ENCODE measurements at places on chromosomes 6 and 20.

DNA sequence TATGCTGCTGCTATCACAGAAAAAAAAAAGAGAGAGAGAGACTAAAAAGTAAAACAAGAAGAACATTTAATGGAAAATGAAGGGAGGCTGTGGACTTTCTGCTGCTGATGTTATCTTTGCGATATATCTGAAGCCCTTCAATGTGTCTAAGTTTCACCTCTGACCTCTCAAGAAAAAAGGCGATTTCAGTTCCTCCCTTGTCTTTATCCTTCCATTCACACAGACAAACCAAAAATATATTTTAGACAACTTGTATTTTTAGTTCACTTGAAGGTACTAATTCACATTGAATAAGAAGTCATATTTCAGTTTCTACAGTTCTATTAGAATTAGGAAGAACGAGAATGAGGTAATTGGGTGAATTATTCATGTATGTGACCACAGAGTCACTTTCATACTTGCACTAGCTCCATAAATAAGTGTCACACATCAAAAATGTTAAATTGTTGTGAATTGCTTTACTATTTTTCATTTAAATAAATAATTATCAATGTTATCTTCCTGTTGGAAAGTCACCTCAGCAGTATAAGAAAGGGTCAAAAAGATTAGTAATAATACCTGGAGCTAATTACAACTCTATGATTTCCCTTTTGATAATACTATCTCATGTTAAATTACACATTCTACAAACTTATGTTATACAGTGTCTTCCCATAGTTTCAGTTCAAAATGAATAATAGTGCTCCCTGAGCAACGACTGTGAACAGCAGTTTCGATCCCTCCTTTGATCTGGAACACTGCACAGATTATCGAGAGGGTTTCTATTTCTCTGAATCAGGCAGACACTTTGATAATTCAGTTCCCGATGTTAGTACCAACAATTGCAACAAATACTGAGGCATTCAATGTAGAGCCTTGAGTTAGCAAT, 85.2 kb upstream of the PLCB4 start:
- no peak for DNase-seq

- no peak for DNase-seq
These were observed 75.1 kb upstream of the DUSP22 start for GRCh38 chr6:217048-217659.

DNA sequence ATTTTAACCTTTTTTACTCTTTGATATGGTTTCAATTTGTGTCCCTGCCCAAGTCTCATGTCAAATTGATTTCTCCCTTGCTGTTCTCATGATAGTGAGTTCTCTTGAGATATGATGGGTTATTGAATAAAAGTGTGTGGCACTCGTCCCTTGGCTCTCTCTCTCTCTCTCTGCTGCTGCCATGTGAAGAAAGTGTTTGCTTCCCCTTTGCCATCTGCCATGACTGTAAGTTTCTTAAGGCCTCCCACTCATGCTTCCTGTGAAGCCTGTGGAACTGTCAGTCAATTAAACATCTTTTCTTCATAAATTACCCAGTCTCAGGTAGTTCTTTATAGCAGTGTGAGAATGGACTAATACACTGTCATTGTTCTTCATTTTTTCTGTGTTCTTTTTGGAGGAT, 48.5 kb downstream of the LIN28B start:
- DNase-seq, result no peak

GRCh38 chr6:104829183-104829958, 30.3 kb downstream of the HACE1 start:
- DNase-seq, result no peak

- DNase-seq, result no peak
These were observed 135.6 kb upstream of the RUNX2 start for GRCh38 chr6:45192556-45192955.

- no peak for DNase-seq
These were observed 329.6 kb downstream of the GRIK2 start for GRCh38 chr6:101722991-101723579.

DNA sequence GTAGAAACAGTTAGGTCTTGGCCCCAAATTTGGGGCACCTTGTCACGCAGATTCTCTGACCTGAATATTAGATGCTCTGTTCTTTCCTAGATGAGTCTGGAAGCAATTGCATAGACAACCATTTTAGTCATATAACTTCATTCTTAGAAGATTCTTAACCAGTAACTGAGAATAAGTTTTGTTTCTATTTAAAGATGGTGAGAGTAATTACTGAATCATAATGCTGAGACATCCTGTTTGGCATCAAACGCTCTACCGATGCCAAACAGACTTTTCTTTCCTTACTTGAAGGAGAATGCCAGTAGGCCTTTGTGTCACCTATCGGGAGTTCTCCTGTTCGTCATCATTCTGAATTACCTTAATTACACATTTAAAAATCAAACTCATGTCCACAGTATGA, 131.6 kb upstream of the ID4 start:
- DNase-seq, result no peak

GRCh38 chr20:49323622-49324238, 45.9 kb upstream of the ZNFX1 start:
- DNase-seq, result no peak

DNA sequence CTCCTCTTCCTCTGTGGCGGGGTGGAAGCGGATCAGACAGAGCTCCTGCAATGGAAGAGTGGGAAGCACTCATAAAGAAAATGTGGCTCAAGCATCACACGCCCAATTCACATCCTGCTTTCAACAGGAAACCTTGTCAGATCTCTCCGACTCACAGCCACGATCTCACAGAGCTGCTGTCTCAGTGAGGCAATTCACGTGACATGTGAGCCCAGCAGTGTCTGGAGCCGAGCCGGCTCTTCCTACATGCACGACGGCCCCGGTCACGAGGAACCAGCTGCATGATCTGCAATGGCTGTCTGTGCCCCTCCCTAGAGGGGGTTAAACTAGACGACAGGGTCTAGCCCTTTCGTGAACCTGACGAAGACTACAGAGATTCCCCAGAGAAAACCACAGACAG, 29.5 kb upstream of the TCFL5 start:
- DNase-seq, result no peak

DNA sequence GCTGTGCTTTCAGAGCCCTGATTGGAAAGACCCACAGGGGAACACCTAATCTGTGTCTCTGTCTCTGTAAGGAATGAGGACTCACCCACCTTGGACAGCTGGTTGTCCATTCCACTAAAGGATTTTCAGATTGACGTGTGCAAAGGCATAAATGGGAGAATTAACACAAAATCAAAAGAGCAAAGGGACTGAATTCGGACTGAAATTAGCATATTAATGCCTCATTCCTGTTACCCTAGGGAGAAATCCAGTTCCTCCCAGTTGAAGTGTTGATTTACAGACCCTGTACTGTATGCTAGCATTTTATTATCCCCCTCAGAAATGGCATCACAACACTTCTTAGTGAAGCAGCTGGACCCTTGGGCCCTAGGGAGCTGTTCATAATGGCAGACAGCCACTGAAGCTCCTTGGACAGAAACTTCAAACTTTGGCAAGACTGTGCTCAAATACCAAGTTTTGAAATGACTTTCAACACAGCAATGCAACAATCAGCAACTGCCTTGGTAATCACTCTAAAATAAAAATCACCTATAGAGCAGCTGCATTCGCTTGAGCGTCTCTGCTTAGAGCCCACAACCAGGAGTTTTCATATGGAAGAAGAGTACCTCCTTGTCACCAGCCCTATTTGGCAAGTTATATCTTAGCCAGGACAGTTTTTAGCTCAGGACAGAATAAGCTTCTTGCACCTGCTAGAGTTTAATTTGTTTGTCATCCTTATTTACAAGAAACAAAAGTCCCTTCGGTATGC, 118.1 kb downstream of the TRDN start:
- DNase-seq, result no peak

DNA sequence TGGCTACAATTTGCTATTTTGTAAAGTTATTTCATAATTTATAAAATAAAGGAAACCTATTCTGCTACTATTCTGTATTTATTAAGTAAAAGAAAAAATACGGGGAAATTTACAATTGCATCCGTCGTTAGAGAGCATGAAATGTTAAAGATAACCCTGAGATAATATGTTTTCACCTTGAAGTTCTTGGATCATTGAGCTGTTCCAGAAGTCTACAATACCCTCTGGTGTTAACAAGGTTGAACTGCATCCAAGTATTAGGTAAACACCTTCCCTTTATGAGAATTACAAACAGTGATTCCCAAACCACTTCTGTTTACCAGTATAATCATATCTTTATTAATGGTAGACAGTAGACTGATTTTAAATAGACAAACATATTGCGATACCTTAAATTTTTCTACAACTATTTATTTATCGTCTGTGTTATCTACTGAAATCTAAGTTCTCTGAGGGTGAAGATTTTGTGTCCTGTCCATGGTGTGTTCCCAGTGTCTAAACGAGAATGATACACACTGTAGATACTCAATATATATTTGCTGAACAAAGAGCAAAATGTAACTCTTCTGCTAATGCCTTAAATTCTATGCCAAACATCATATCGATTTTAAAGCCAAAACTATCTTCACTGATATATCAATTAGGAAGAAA, 28.2 kb downstream of the TBC1D32 start:
- peak; percentile 9 for DNase-seq

- DNase-seq, result no peak
These were observed 18.2 kb upstream of the SCP2D1 start for GRCh38 chr20:18795366-18795765.

DNA sequence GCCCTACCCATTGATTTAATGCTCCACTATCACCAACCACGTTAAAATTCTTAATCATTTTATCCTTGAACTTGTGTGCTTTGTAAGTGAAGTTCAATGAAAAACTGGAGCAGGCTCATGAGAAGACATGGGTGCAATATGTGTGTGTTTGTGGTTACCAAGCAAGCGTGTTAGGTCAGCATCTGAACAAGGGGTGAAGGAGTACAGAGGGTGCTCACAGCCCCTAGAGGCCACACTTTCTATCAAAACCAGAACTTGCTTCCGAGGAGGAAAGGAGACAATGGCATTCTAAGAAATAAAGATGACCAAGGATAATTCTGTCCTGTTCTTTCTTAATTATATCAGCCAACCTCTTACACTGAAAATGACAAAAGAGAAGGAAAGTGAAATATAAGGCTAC, 93.7 kb downstream of the NRSN1 start:
- no peak for DNase-seq

DNA sequence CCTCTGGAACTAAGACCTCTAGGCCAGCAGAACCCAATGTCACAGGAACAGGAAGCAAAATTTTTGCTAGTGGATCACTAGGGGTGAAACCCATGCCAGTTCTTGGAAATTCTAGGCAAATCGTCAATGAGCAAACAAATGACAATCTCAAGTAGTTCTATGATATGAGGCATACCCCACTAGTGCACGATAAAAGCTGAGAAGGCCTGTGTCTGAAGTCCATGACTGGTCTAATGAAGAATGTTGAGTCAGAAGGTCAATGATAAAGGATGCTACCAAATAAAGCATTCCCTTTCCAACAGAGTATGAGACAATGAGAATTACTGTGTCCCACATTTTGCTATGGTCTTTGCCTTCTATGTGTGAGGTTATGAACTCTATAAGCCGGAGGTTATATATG, 149.4 kb upstream of the NOX3 start:
- no peak for DNase-seq

- no peak for DNase-seq
These were observed 586.3 kb downstream of the HTR1B start for GRCh38 chr6:76876922-76877553.

DNA sequence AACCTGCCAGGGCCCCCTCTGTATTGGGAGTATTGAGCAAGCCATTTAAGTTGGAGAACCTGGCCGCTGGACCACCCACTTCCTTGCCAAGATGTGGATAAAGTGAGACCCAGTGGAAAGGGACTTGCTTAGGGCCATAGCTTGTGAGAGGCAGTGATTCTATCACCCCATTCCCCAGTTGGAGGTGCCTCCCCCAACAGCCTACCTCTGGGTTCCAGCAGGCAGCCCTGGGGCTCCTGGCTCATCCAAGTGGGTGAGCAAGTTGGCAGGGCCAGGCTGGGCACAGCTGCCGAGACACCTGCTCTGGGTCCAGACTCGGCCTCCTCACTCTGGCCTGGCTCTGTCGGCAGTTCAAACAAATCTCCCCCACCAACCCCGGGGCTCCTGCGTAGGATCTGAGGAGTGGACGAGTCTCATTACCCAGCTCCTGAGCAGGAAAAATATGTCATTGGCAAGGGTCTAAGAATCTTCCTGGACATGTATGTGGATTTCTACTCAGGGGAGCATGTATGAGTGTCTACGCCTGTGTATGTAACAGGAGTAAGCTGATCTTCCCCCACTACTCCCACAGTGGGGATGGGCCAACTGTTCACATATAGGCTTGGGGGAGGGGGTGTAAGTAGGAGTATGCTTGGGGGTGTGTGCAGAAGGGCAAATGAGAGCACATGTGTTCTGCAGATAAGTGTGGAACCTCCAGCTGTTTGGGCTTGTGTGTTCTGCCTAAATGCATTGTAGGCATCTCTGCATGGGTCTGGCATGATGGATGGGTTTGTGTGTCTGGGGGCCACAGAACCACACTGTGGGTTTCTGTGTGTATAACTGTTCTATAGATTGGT, 1.9 kb downstream of the ID1 start:
- peak; percentile 81 for DNase-seq

DNA sequence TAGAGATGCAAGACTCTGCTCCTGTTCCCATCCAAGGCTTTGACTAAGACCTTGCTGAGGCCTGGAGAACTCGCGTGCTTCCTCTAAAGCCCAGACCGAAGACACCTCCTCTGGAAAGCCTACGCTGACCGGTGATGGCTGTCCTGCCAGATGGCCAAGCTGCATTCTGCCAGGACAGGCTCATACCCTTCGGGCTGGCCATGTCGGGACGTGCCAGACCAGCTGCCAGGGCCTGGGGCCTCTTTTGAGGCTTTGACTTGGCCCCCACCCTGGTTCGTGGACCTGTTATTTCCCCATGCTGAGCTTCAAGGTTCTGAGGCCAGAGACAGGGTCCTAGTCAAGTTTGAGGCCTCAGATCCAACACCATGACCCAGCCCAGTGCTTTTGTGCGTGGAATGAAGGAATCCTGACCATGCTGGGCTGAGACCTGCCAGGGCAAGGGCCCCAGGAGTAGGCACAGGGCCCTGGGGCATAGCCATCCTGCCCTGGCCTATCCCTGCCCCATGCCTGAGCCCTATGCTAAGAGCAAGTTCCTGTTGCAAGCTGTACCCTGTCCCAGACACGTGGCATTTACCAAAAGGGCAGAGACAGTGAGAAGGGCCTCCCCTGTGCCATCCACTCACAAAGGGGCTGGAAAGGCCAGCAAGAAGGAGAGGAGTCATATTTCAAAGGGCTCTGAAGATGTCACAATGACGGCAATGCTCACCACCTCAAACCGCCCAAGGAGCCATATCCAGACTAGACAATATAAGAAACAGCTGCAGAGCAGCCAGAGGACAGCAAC, 42.8 kb downstream of the MRPL14 start:
- no peak for DNase-seq

Measured in DMS79 treated with DMSO at 0.1 percent for 48 hours (cell line).